ENCODE measurements at places on chromosomes 6 and 20.

GRCh38 chr6:169320013-169320412 lies 66.4 kb upstream of the THBS2 start:
- no peak for DNase-seq

- peak; percentile 81 for DNase-seq
Measured at GRCh38 chr6:57221191-57221935, 744 bp downstream of the RAB23 start.

DNA sequence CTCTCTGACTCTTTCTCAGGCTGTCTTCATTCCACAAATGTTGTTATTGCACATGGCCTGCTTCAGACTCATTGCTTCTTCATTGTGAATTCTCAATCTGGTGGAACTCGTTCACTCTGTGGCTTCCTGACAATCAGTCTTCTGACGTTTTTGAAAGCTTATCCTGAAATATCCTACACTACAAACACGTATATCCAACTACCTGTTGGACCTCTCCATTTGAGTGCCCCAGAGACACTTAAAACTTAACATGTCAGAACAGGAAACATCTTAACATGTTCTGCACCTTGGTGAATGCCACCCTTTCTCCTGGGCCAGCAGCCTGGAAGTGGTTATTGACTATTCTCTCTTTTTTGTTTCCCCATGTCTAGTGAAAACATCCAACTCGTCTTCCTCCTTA lies 50.8 kb downstream of the AIG1 start:
- DNase-seq: no peak

- DNase-seq: peak; percentile 83
Measured at GRCh38 chr6:52512199-52512598, 64.7 kb downstream of the TRAM2 start.

- DNase-seq: peak; percentile 70
Measured at GRCh38 chr20:35226884-35227681, 593 bp downstream of the MMP24 start.

DNA sequence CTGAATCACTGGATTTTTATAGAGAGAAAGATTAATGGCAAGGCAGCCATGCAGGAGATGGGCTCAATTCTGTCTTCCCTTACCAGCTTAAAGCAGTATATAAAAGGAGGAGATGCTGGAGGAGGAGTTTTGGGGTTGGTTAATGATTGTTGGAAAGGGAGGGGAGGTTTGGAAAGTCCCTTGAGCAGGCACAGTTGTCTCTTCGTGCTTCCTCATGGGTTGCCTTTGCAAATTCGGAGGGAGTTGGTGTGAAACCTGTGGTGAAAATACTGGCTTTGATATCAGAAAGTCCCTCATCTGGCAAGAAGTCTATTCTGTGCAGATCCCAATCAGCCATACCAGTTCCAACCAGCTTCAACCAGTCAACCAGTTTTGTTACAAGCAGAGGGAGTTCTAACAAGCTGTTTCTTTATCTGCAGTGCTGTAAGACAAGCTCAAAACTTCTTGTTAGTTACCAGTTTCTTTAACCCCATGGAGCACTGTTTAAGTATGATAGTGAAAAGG lies 107.0 kb downstream of the HIVEP1 start:
- DNase-seq: no peak

DNA sequence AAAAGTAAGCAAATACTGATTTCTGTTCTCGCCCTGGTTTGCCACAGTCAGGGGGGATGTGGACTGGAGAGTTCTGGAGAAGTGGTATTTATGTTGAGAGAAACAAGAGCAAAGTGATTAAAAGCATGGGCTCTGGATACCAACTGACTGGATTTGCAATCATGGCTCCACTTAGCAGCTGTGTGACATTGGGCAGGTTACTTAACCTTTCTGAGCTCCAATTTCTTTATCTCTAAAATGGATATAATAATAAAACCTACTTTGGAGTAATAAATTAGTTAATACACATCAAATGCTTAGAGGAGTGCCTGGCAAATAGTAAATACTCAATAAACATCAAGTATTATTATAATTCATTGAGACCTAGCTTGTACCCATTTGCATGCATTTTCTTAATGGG lies 111.7 kb downstream of the CLIC5 start:
- DNase-seq: no peak

- DNase-seq: no peak
Measured at GRCh38 chr20:57649617-57650015, 29.4 kb upstream of the ZBP1 start.

DNA sequence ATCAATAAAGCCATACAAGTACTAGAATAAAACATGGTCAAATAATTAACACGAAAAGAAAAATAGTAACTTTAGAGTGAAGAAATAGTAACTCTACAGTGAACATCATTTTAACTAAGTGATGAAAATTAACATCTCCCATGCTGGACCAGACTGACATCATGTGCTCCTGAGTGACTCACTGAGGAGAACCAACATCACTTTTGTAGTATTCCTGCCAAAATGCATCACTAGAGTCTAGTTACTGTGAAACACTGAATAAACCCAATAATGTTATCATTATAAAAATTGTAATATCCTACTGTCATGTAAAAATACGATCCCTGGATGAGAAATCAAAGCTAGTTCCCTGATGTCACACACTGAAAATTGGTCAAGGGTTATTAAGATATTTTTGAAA lies 361.3 kb downstream of the CD109 start:
- no peak for DNase-seq

DNA sequence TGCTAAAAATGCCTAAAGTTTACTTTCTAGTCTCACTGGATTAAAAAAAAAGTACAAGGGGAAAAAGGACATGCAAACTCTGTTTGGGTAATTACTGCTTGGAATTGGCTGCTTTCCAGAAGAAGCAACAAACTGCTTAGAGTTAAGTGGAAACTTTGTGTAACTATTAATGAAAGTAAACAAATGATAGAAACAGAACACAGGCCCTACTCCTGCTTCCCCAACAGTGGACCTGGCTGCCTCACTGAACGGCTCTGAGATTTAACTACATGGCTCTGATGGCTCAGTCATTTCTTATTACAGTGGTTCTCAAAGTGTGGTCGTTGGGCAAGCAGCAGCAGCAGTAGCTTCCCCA lies 108.5 kb downstream of the MAN1A1 start:
- peak; percentile 31 for DNase-seq

- no peak for DNase-seq
Measured at GRCh38 chr6:43481591-43482236, 4.3 kb downstream of the TJAP1 start.

- DNase-seq: no peak
Measured at GRCh38 chr6:167665698-167666330, 160.9 kb upstream of the AFDN start.

DNA sequence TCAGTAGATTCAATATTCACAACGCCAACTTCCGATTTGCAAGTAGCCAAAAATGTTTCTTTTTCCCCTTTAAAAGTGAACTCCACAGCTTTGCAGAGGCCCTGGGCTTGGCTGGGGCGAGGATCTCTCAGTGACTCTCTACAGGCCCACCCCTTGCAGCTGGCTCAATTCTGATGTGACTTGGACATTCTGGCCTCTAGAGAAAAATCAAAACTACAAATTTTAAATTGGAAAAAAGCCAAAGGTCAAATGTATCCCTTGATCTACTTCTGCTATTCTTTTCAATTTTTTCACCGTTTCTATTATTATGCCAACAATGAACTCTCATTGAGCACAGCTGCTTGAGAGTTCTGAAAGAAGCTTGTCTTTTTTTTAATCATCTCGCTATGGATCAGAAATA lies 245.9 kb upstream of the HS3ST5 start:
- peak; percentile 64 for DNase-seq

DNA sequence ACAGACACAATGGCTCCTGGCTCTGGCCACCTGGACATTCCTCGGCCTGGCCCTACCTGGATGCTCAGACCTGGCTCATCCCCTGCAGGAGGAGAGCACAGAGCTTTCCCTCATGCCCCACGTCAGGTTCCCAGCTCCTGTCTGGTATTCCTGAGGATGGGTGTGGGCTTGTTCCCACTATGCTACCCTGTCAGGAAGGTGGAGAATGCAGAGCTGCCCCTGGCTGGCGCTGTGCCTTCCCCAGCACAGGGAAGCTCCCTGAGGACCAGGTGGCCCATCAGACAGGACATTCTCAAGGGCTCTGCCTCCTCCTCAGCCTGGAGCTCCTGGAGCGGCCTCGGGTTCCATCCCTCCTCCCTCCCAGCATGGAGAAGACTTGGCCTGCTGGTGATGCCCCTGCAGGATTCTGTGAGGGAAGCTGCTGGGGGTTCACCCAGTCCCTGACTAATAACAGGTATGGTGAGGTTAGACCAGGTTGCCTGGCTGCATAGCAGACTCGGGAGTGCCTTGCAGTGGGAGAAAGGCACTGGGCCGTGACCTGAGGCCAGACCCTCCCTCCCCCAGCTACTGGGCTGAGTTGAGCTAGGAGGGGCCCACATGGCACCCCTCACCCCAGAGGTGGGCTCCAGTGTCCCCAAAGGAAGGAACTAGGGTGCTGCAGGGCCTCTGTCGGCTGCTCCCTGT lies 156.0 kb upstream of the MLN start:
- DNase-seq: no peak

- DNase-seq: no peak
Measured at GRCh38 chr6:41519745-41520699, 26.2 kb upstream of the FOXP4 start.

DNA sequence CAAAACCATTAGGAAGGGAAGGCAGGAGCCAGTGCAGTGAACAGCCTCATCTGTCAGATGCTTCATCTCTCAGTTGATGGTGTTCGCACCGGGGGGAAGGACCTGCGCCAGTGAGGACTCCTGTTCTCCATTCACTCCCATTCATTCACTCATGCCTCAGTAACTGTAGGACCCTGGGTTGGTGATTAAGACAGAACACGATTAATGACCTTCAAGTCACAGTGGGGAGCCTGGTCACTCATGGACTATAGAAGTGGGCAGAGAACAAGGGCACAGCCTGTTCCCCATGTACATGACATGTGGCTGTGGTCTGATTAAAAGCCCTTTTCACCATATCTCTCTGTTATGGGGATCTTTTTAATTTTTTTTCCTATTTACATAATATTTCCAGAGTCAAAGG lies 113.3 kb downstream of the RPS12 start:
- DNase-seq: no peak

DNA sequence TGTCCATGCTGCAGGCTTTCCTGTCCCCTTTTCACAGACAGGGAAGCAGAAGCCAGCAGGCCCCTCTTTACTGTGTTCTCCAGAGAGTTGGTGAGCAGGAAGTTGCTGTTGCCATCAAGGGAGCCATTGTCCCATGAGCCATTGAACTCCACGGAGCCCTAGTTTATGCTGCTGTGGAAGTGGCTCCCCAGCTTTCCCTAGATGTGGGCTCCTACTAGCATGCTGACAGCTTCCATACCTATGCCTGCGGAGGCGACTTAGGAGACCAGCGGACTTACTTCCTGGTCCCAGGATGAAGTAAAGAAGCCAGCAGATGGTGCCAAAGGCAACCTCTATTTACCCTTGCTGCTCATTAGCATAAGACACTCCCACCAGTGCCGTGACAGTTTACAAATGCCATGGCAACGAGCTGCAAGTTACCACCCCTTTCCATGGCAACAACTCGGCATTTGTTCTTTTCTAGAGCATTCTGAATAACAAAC lies 30.8 kb upstream of the FKBP1A start:
- DNase-seq: no peak

DNA sequence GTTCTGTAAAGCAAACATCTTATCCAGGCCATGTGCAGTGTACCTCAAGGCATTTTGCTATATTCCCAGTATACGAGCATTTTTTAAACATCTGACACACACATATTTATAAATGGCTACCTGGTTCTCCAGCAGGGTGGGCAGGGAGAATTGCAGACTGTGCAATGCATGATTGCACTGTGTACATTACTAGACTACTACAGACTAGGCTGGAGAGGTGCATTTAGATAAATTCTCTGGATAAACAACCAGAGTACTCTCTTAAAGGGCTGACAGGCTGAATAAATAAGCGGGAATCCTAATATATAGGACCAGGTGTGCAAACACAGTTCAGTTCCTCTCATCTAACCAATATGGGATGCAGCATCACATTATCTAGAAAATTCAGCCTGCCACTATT lies 428.3 kb upstream of the ARID1B start:
- DNase-seq: no peak

- DNase-seq: no peak
Measured at GRCh38 chr6:57075092-57075491, 14.9 kb upstream of the ZNF451 start.

- no peak for DNase-seq
Measured at GRCh38 chr6:71197267-71197666, 91.3 kb upstream of the OGFRL1 start.

DNA sequence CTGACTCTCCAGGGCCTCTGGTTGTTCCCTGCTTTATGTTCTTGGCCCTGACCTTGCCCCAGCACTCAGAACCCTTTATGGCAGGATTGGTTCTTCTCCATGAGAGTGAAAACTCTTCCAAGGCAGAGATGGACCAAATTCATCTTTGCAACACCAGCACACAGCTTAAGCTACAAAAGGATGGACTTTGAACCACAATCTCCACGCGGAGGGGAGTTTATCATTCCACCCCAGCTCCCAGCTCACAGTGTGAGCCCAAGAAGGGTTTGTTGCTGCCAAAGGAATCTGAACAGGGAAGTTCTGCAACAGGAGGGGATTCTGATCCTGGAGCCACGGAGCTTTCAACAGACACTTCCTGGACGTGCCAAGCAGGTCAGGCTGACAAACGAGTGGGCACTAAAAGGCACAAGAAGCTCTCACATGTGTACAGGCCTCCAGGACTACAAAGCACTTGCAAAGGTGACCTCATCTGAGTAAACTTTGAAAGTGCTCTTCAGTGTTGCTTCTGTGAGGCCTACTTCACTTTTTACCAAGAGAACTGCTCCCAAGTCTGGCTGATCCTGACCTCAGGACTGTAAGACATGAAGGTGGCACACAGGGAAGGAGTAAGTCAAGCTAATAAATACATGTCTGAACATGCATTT lies 8.9 kb downstream of the FITM2 start:
- no peak for DNase-seq

- DNase-seq: no peak
Measured at GRCh38 chr6:161607696-161608297, 333.9 kb upstream of the AGPAT4 start.

Measured in right hindlimb (tissue), 1 donor.